ENCODE measurements at places on chromosomes 12 and 14.

DNA sequence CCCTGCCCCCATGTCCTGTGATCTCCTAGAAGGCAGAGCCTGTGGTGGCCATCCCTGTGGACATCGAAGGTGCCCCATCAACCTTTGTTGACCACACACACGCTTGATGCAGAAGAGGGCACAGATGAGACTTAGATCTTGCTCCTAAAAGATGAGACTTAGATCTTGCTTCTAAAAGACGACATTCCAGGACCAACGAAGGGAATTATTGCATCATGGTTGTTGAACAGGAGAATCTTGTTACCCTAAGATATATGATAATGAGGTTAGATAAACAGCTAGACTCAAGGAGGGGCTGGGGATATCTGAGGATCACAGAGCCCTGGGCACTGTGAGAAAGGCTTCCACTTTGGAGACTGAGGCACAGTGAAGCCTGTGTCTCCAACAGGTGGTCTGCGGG, 91.1 kb upstream of the WSCD2 start:
- DNase-seq = no peak

DNA sequence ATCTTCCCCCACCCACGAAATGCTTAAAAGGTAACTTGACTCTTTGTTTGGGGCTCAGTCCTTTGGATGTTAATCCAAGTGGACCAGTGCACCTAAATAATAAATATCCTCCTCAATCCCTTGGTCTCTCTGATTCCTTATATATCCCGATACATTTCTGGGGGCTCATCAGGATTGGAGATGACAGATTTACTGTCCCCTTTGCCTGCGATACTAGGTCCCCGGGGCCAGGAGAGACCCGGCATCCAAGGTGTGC, 26.3 kb downstream of the KLRK1 start:
- no peak for DNase-seq

GRCh38 chr12:113416091-113416754, 6.0 kb upstream of the SDSL start:
- DNase-seq = no peak

- DNase-seq = no peak
Observed at GRCh38 chr12:120833849-120834248, 70.3 kb downstream of the SPPL3 start.

- no peak for DNase-seq
Observed at GRCh38 chr12:105986779-105987684, 151.7 kb downstream of the NUAK1 start.

GRCh38 chr14:40909906-40910305, 696.8 kb upstream of the LRFN5 start:
- DNase-seq = peak; percentile 26

DNA sequence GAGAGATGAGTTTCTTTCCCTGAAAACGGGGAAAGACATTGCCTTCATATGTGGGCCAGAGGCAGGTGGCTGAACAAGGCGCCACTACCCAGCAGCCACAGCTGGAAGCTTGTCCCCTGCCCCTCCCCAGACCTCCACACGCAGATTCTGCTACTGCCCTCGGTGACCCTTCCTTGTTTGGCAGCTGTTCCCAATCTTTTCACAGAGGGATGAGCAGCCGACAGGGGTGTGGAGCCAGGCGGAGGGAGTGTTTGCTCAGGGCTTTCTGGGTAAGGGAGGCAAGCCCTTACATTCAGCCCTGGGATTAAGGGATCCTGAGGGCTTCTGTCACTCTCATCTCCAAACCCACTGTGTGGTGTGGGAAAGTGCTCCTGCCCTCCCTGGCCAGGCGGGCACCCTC, 4.5 kb upstream of the KRT4 start:
- no peak for DNase-seq

GRCh38 chr12:51924551-51925319, 17.4 kb downstream of the ACVRL1 start:
- DNase-seq = no peak

- DNase-seq = no peak
Observed at GRCh38 chr12:90235642-90236041, 527.0 kb upstream of the ATP2B1 start.

DNA sequence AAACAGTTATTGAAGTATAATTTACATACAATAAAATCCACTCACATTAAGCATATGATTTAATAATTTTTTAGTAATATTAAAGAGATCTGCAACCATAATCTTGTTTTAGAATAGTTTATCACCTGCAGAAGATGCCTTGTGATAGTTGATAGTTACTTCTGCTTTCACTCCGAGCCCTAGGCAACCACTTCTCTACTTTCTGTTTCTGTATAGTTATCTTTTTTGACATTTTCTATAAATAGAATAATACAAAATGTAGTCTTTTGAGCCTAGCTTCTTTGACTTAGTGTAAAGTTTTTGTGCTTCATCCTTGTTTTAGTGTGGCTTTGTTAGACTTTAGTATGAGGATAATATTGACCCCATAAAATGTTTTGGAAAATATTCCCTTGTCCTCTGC, 111.0 kb downstream of the MNAT1 start:
- no peak for DNase-seq

DNA sequence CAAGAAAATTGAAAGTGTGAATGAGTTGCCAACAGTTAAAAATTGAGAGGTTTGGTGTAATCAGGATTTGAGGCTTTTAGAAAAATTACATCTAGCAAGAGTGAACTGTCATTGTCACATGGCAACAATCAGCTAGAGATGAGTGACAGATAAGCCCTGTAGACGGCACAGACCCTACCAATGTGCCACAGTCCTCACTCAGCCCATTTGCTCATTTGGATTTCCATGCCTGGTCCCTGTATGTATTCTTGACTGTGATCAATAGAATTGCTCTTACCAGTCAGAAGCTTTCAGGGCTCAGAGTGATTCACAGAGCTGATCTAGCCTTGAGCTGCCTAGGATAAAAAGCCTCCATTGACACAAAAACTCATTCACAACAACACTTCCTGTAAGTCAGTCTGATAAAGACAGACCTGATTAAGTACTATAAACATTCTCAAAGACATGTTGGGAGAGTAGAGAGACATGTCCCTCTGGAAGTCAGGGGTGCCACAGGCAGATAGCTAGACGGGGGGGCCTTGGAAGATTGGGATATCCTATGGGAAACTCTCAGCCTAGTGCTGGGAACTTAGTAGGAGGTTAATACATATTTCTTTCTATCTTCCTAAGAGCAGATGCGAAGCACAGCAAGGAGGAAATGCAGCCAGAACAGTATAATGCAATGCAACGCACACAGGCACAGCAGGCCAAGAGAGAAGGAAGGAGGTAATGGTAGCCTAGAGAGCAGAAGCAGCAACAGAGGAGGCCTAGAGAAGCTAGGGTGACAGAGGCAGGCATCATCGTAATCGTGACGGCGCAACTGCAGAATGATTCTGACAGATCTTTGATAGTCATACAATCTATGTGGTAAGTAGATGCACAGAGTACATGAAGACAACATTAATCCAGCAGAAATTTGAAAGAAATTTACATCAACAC, 2.0 kb upstream of the PELI2 start:
- no peak for DNase-seq

- no peak for DNase-seq
Observed at GRCh38 chr12:115384391-115384790, 700.4 kb upstream of the TBX3 start.

- no peak for DNase-seq
Observed at GRCh38 chr12:49809381-49809905, 18.8 kb downstream of the NCKAP5L start.

GRCh38 chr14:89351221-89351515, 65.9 kb downstream of the FOXN3 start:
- peak; percentile 87 for DNase-seq

DNA sequence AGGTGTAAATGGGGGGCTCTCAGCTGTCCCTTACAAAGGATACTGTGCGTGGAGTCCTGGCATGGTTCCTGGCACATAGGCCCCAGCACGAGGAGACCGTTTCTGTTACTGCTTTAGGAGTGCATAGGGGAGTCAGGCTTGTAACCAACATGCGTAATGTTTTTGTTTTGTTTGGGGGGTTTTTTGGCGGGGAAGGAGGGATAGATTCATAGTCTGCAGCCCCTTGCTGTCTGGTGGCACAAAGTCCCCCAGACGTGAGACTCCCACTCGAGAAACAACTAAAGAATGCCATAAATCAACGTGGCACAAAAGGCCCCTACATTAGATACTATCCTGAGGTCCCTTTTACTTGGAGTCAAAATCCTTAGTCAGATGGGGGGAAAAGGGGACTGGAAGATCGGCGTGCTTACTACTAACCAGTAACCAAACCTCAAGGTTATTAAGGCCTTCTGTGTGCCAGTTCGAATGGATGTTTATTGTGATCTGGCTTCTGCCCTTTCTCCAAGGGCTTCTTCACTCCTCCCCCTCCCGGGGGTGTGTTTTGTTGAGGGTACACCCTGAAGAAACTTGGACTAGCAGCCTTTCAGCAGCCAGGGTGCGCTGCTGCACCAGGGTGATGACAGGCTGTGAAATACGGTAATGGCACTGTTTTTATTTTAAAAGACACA, 874 bp downstream of the ISCU start:
- peak; percentile 89 for DNase-seq

DNA sequence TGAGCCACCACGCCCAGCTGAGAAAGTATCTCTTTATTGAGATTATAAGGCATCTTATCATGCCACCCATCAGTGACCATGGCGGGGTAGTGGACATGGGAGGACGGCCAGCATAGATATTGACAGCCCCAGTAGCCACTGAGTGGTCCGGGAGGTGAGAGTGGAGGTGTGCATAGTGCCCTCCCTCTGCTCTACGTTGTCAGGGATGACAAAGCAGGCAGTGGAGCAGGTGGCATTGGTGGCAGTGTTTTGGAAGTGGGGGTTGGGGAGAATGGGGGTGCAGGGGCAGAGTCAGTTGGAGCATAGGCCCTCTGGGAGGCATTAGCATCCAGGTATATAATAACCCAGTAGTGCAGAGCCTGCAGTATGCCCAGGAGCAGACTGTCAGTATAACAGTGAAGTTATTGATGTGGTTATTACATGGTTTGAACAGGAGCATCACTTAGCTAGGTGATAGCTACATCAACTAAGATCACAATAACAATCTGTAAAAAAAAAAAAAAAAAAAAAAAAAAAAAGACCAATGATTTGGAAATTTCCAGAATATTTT, 41.1 kb downstream of the GNG2 start:
- no peak for DNase-seq

GRCh38 chr14:71206766-71207371, 299.6 kb downstream of the PCNX1 start:
- DNase-seq = no peak

GRCh38 chr12:14601692-14602478, 34.2 kb upstream of the PLBD1 start:
- DNase-seq = no peak

- DNase-seq = no peak
Observed at GRCh38 chr14:65351493-65352194, 60.9 kb upstream of the FUT8 start.

- DNase-seq = no peak
Observed at GRCh38 chr12:117897372-117898161, 71.2 kb downstream of the KSR2 start.

GRCh38 chr14:99361596-99362215, 89.7 kb upstream of the BCL11B start:
- no peak for DNase-seq

DNA sequence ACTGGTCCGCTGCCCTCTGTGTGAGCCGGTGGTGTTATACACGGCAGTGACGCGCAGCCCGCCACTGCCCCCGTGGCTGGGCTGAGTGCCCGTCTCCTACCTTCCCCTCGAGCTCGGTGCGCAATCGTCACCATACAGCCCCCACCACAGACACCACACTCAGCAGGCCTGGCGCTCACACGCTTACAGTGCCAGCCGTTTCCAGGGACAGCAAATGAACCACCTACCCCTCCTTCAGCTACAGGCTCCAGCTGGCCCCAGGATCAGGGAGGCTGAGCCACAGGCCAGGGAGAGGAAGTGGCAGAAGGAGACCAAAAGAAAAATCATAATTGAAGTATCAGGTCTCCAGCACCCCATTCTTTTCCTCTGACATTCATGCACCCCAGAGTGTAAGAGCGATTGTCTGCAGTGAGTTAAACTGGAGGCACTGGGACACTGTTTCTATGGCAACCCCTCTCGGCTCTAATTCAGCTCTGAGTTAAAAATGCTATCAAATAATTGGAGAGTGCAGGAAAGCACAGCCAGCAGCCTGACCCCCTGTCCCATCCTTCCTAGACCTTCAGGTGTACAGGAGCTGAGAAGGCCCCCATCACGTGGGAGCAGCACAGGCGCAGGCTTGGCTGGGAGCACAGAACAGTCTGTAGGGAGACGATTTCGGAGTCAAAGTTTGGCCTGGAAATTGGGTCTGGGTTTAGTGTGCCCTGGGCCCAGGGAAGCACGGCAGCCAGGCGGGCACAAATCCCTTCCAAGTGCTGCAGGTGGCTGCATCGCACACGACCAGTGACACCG, 18.0 kb downstream of the LRTM2 start:
- no peak for DNase-seq

- DNase-seq = no peak
Observed at GRCh38 chr12:65699251-65699650, 125.0 kb upstream of the HMGA2 start.

DNA sequence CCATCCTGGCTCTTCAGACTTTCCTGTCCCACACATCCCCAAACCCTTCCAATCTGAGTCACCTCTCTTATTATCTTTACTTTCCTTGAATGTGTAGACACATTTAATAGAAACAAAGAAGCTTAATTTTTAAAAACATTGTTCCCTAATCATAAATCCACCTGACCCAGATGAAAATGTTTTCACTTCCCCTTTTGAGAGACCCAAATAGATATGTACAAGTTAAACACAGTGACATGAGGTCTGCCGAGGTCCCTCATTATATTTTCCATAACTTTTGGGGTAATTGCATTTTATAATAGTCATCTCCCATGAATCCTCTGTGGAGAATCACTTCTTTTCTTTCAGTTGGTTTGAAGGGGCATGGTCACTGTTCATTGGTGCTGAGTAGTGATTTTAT, 191.1 kb downstream of the GRIN2B start:
- DNase-seq = no peak

GRCh38 chr12:131728720-131729119, 17.8 kb downstream of the SFSWAP start:
- DNase-seq = no peak

DNA sequence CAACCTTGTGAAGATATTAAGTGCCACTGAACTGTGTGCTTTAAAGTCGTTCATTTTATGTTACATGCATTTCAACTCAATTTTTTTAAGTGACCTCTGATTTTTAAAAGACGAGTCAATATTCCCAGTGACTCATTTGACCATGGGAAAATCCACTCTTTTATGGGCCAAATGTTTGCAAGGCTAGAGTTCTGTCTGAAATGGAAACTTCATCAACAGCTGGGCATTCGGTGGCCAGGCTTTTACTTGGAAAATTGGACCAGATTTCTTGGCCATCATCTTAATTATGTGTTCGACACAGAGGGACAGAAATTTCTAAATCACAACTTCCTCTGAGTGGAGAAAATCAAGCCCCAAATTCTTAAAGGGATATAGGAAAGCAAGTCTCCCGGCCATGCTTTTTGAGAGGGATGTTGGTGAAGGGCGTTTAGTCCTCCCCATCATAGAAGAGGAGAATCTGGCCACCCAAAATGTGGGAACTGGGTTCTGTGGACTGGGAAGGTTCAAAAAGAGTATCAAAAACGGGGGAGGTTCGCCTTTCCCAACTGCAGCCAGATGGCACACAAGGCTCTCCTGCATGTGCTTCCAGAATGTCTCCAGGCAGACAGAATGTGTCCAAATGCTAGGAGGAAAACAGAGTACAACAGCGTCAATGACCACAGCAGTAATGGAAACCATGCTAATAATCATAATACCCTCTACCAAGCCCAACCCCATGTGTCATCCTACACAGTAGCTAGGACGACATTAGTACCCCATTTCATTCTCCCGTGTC, 40.9 kb upstream of the FZD10 start:
- DNase-seq = no peak
